B cell (primary cell): ENCODE measurements at places on chromosomes 16 and 17.

DNA sequence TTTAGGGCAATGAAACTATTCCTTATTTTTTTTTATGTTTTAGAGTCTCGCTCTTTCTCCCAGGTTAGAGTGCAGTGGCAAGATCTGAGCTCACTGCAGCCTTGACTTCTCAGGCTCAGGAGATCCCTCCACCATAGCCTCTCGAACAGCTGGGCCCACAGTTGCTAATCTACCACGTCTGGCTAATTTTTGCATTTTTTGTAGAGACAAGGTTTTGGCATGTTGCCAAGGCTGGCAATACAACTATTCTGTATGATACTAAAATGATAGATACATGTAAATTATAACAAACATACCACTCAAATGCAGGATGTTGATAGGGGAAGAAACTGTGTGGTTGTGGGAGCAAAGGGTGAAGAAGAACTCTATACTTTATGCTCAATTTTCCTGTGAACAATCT is 401.3 kb downstream of the ZFHX3 start:
- DNase-seq: no peak

GRCh38 chr17:42422958-42423712 is at the start of gene CAVIN1:
Gene CAVIN1 (minus strand): TSS chr17:42423256. CDS start chr17:42423097, 159 bp downstream.
- no peak for DNase-seq

- DNase-seq: no peak
These were observed 251.6 kb downstream of the C16orf95 start for GRCh38 chr16:87065446-87066132.

DNA sequence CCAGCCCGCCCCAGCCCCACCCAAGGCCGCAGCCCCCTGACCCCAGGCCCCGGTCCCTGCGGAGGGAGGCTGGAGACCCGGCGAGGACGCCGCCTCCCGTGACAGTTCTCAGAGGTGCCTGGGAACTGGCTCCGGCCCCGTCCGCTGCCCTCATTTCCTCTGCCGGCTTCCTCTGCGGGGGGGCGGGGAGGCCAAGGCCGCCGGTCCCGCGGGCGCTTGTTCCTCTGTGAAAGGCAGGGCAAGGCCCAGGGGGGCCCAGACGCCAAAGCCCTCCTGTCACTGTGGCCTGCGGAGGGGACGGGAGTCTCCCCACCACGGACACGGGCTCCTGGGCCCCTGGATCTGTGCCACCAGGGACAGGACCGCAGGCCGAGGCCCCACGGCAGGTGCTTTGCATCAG is 5.0 kb upstream of the PVALEF start:
- DNase-seq: no peak

GRCh38 chr17:6135996-6136395 is 65.8 kb downstream of the WSCD1 start:
- DNase-seq: no peak
